Liver (tissue), 10 donors: ENCODE measurements at places on chromosomes 1 and 21.

GRCh38 chr1:157084720-157085119 is 14.9 kb downstream of the ETV3L start:
- no peak for DNase-seq

DNA sequence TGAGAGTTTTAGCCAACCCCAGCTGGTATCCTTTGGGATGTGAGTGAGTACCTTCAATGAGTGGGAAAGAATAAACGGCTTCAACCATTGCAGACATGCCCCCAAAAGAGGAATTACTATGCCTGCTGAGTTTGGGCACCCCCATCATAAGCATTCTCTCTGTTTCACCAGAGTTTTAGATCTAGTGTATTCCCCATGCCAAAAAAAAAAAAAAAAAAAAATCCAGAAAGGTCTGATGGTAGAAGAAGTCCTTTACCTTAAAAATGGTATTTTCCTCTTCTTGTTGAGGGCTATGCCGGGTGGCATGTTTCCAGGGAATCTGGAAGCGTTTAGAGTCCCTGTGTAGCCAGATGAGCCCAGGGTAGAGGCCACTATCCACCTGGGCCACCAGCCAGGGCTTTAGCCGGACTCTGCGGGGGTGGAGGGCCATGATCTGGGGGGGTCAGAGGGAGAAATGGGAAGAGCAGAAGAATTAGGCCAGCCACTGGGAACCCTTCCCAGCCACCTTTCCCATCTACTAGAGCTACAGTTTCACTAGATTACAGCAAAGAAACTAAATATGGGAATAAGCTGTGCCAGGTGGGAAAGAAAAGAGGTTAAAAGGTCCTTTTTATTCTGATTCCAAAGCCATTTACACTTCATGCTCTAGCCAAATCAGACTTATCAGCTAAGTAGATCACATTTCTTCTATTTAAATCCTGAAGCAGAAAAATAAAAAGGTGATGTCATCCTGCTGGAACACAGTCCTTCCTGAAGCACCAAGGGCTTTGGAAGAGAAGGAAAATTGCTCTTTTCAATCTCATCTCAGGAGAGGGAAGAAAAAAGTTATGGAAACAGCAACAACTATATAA is 4.7 kb downstream of the IRF6 start:
- DNase-seq = no peak

DNA sequence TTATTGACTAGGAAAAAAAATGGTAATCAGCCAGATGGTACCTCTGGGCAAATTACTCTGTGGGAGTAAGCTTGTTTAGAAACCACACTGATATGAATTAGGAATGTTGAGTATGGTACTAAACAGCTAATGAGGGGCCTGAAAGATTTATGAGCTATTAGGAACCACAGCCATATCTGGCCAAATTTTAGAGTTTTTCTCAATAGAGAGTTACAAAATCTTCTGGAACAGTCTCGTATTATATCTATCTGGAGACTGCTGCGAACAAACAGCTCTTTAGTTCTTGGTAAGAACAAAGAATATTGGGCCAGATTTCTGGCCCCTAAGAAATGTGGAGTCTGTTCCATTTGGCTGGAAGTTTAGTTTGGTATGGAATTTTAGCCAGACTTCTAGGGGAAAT is 4.9 kb upstream of the PODN start:
- no peak for DNase-seq

GRCh38 chr1:112904071-112904830 is 51.7 kb downstream of the SLC16A1 start:
- no peak for DNase-seq

DNA sequence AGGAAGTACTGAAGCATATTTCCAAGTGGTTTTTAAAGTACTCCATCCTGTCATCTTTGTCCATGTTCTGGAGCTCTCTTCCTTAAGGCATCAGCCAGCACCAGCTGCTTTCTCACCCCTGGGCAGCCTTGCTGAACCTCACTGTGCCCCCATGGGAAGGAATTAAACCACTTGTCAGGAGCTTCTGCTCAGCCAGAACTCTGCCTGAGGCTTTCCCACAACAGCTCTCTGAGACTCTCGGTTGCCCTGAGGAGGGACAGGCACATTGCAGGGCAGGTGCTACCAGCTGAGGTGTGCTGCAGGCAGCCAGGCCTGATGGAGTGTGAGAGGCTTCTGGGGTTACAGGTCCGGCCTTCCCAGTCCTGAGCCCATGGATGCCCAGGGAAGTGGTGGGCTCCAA is 30.9 kb downstream of the FAM163A start:
- no peak for DNase-seq

GRCh38 chr1:220827445-220828178 is 40.9 kb downstream of the MTARC1 start:
- no peak for DNase-seq

DNA sequence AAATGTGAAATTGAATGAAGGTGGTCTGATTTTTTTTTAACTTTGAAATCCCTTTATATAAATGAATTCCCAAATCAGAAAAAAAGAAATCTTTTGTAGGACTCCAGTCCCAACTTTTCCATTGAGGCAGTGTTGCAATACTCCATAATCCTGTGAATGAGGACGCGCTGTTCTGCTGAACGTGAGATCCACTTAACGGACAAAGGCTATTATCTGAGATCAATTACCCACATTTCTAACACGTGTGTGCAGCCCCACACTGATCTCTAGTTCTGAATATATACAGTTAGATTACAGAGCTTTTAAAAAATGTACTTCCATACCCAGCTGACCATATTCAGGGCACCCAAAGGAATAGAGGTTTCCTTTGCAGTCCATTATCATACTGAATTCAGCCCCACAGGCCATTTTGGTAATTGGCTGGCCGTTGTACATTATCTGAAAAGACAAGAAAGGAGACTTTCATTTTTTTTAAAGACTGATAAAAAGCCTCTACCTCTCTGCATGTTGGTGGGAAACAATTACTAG is 19.0 kb downstream of the RCC2 start:
- DNase-seq = no peak

DNA sequence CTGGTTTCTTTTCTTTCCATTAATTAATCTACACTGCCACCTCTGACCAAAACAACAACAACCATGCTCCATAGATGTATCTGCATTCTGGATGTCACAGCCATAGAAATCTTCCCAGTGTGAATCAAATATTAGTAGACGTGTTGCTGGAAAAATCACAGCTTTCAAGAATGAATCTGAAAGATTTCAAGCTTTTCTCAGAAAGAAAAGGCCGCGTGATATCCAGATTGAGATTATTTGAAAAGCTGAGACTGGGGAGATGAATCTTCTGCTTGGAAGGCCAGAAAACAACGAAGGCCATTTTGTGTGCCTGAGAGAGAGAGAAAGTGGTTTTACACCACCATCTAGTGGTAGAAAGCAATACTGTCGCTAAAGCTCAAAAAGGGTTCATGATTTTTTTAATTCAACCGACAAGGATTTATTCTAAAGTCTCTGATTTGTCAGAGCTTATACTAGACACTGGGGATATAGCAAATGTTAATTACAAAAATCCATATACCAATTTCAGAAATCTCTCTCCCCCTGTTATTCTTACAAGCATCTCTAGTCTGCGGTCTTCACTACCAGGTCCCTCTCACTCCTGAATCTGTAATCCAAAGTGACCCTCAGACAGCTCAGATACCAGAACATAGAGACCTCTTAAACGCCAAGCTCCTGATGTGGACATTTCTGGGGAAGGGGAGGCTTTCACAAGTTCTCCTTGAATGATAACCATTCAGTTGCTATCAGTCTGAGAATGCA is 87.5 kb upstream of the SGIP1 start:
- DNase-seq = no peak

DNA sequence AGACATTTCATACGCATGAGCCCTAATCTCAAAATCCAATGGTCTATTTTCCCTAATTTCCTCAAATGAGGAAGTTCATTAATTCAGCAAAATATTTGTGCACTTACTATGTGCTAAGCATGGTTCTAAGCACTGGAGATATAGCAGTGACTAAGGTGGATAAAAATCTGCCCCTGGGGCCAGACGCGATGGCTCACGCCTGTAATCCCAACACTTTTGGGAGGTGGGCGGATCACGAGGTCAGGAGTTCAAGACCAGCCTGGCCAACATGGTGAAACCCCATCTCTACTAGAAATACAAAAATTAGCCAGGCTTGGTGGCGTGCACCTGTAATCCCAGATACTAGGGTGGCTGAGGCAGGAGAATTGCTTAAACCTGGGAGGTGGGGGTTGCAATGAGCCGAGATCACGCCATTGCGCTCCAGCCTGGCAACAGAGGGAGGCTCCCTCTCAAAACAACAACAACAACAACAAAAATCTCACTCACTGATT is 4.3 kb upstream of the MIIP start:
- no peak for DNase-seq

GRCh38 chr21:15653710-15654109 is 76.1 kb upstream of the USP25 start:
- no peak for DNase-seq

GRCh38 chr1:161223805-161224694 is 622 bp upstream of the APOA2 start:
- peak; percentile 71 for DNase-seq

GRCh38 chr1:193404236-193404635 is 217.8 kb upstream of the B3GALT2 start:
- no peak for DNase-seq

DNA sequence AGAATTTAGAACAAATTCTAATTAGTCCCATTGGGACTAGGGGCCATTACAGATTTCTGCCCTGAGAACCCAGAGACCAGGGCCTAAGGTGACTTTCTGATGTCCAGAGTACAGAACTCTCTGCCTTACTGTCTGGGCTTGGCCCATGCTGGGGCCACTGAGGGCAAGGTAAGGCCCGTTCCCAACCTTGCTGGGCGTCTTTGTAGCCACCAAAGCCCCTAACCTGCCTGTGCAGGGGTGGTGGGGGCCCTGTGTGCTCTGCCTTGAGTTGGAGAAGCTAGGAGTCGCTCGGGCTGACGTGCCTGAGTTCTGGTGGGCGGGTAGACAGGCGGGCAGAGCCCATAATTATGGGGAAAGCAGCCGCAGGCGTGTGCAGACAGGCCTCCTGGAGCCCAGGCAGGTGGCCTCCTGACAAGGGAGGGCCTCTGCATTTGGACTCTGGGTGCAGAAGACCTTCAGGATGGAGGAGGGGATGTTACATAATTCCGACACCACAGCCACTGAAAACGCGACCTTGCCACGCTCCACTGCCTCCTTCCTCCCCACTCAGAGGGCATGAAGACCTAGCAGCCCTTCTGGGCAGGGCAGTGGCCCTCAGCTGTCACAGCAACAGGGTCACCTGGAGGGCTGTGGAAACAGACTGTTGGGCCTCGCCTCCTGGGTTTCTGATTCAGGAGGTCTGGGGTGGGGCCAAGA is 239.9 kb upstream of the TMEM51 start:
- DNase-seq = no peak

DNA sequence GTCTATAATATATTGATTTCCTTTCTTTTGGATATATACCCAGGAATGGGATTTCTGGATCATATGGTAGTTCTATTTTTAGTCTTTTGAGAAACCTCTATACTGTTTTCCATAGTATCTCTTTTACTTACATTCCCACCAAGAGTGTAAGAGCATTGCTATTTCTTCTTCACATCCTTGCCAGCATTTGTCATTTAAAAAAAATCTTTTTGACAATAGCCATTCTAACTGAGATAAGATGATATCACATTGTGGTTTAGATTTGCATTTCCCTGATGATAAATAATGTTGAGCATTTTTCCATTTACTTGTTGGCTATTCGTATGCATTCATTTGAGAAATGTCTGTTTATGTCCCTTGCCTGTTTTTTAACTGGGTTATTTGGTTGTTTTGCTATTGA is 467.4 kb downstream of the COL11A1 start:
- no peak for DNase-seq

DNA sequence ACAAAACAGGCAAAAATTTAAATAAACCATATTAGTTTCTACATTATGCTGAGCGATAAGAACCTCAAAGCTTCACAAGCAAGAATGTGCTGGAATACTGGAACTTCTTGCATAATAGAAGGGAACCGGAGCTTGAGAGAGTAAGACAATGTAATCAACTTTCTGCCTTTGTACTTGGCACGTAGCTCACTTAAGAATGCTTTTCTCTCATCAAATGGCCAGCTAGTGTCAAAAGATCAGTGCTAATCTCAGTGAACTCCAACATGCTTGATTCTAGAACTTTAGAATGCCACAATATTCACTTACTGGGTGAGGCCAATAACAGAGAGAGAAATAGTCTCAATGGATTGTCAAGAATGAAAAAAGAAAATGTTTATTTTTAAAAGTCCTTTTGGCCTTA is 486.1 kb upstream of the LRRC7 start:
- DNase-seq = no peak
